Type B pancreatic cell (in vitro differentiated cells): ENCODE measurements at places on chromosomes 6 and 20. TPM values are rescaled to one million over a fixed set of nuclear protein-coding genes. Genes with fewer than 3 reads are reported as not detected.

SLC22A16 gene
- total RNA-seq = not detected in 2 replicates

DNA sequence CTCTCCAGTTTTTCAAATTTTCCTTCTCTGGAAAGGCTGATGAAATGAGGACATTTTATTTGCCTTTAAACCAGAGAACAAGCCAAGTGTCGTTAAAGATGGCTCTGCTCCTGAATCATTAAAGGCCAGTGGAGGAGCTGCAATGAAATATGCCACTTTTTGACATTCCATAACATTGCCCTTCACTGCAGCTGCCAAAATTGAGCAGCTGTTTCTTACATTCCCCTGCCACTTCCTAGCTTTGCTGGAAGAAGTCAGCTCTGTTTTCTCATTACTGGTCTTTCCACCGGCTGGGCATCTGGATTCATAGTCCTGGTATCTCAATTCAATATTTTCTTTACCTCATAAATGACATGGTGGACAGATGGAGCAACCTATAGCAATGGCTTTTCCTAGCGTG, 45.5 kb upstream of the NRN1 start:
- H3K27ac ChIP-seq = no peak overlapping the region
- peaks cover 36% of the 10 kb centered on the region for H3K27me3 ChIP-seq
- no peak for DNase-seq
- H3K36me3 ChIP-seq = no peaks in the 10 kb centered on the region
- H3K4me1 ChIP-seq = no peaks in the 10 kb centered on the region
- no peak overlapping the region for H3K4me3 ChIP-seq

- no peaks in the 10 kb centered on the region for H3K27me3 ChIP-seq
- peak overlapping the region; percentile 61 for H3K27ac ChIP-seq
- peaks cover 7% of the 10 kb centered on the region for H3K36me3 ChIP-seq
- peaks cover 4% of the 10 kb centered on the region for H3K4me1 ChIP-seq
Observed at GRCh38 chr6:38221251-38221650, 401.7 kb downstream of the ZFAND3 start.

SLC24A3 gene
- total RNA-seq = 12.0 and 14.0 TPM in 2 replicates
